ENCODE measurements at places on chromosomes 16 and 17.

GRCh38 chr17:62696726-62697490, 69.4 kb downstream of the MRC2 start:
- DNase-seq, result no peak

DNA sequence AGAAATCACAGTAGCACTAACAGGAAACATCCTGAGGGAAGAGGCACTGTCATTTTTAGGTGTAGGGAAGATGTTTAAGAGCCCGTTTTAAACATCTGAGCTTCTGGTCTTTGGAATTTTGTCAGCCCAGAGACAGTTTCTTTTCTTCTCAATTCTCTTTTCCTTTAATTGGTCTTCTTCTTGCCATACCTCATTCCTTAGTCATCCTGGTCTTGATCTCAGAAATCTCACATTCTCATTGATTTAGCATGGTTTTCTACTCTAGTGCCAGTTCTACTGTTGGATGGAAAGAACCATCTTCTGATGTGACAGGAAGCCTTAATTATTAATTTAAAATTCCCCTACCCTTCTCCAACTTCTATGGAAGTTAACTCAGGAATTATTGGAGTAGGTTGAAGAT, 25.4 kb downstream of the BMERB1 start:
- DNase-seq, result no peak

GRCh38 chr16:66224626-66225025, 141.9 kb upstream of the CDH5 start:
- no peak for DNase-seq

- DNase-seq, result peak; percentile 73
These were observed 9.6 kb downstream of the PIK3R6 start for GRCh38 chr17:8857919-8858318.
